ENCODE measurements at places on chromosomes 1 and 21.
A peak's percentile ranks its signal among the peaks of the same experiment; 100 is the strongest.

- no peak for DNase-seq
- no peak overlapping the region for H3K4me3 ChIP-seq
- H3K4me1 ChIP-seq = peaks cover 15% of the 10 kb centered on the region
- H3K36me3 ChIP-seq = no peaks in the 10 kb centered on the region
- no peak overlapping the region for H3K27ac ChIP-seq
- no peaks in the 10 kb centered on the region for H3K27me3 ChIP-seq
These were observed 117.3 kb downstream of the UCHL5 start for GRCh38 chr1:192941722-192942411.

DNA sequence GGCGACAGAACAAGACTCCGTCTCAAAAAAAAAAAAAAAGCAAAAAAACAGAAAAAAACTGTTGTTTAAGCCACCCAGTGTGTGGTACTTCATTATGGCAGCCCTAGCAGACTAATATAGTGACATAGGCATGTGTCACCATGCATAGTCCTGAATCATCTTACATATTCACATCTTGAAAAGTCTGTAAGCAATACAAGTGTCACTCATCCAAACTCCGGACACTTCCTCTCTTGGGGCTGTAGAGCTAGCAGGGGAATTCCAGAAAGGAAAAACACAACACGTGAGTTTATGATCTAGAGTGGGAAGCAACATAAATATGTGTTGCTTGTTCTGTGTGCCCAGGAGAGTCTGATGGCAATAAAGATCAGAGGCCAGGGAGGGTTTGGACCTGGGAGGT, 81.6 kb upstream of the KCNE2 start:
- peaks cover 5% of the 10 kb centered on the region for H3K36me3 ChIP-seq
- no peak overlapping the region for H3K27ac ChIP-seq
- no peaks in the 10 kb centered on the region for H3K4me1 ChIP-seq
- H3K4me3 ChIP-seq = no peak overlapping the region
- H3K27me3 ChIP-seq = peaks cover 2% of the 10 kb centered on the region

GRCh38 chr21:38917043-38917774, 111.5 kb downstream of the ETS2 start:
- H3K4me1 ChIP-seq = no peaks in the 10 kb centered on the region
- no peaks in the 10 kb centered on the region for H3K36me3 ChIP-seq
- H3K27ac ChIP-seq = no peak overlapping the region
- H3K4me3 ChIP-seq = no peak overlapping the region
- no peaks in the 10 kb centered on the region for H3K27me3 ChIP-seq

- H3K4me3 ChIP-seq = no peak overlapping the region
- no peaks in the 10 kb centered on the region for H3K36me3 ChIP-seq
- no peaks in the 10 kb centered on the region for H3K4me1 ChIP-seq
- DNase-seq = no peak
These were observed 278.2 kb downstream of the USP25 start for GRCh38 chr21:16007943-16008342.

- H3K4me1 ChIP-seq = peaks cover 12% of the 10 kb centered on the region
- H3K4me3 ChIP-seq = no peak overlapping the region
- no peak for DNase-seq
- H3K27me3 ChIP-seq = no peaks in the 10 kb centered on the region
- H3K36me3 ChIP-seq = no peaks in the 10 kb centered on the region
These were observed 46.7 kb upstream of the FOXO6 start for GRCh38 chr1:41314376-41315145.

GRCh38 chr1:203911806-203912205, 50.4 kb downstream of the SNRPE start:
- H3K27me3 ChIP-seq = peaks cover 2% of the 10 kb centered on the region
- no peaks in the 10 kb centered on the region for H3K4me1 ChIP-seq
- no peaks in the 10 kb centered on the region for H3K36me3 ChIP-seq
- H3K27ac ChIP-seq = no peak overlapping the region

DNA sequence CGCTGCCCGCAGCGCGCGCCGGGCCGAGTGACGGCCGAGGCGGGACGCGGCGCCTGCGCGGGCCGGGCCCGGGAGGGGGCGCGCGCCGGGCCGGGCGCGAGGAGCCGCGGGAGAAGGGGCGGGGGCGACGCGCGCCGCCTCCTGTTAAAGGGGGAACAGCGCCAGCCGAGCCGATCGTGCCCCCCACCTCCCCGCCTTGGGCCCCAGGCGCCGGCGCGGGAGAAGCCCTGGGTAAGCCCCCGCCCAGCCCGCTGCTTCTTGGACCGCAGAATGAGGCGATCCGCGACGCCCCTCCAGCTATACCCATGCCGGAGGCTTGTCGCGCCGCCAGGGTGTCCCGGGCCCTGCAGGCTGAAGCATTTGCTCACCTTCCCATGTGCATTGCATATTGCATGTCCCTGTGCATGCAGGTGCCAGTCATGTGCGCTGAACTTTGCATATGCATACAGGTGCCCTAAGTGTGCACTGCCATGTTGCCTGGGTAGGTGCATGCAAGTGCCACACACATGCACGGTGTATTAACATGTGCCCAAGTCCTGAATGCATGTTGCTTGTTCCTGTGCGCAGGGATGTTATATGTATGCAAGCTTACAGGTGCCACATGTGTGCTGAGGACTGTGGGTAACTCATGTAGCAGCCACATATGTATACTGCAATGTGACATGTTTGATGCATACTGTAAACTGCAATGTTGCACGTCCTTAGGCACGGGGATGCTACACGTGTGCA, at the start of gene ADGRB2:
TSS of gene ADGRB2 (minus strand) at position 29 of the 729 bp plus-strand sequence. CDS start 7,119 bp downstream, outside the sequence.
- H3K36me3 ChIP-seq = no peaks in the 10 kb centered on the region
- H3K4me3 ChIP-seq = peak within 1 kb of the TSS; percentile 87
- no peak for DNase-seq
- H3K27ac ChIP-seq = no peak within 1 kb of the TSS

DNA sequence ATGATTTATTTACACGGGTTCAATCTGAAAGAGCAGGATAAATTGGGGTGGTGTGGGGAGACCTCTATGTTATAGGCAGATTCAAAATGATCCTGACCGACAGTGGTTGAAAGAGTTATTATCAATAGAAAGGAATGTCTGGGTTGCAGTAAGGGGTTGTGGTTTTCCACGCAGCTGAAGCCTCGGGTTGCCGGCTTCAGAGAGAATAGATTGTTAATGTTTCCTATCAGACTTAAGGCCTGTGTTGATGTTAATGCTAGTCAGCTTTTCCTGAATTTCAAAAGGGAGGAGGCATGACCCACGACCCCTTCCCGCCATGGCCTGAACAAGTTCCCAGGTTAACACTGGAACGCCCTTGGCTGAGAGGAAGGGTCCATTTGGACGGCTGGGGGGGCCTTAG, 2.2 kb upstream of the UBE2J2 start:
- no peaks in the 10 kb centered on the region for H3K36me3 ChIP-seq
- peak overlapping the region; percentile 73 for H3K27ac ChIP-seq
- peaks cover 3% of the 10 kb centered on the region for H3K27me3 ChIP-seq
- no peak for DNase-seq
- peak overlapping the region; percentile 67 for H3K4me3 ChIP-seq

DNA sequence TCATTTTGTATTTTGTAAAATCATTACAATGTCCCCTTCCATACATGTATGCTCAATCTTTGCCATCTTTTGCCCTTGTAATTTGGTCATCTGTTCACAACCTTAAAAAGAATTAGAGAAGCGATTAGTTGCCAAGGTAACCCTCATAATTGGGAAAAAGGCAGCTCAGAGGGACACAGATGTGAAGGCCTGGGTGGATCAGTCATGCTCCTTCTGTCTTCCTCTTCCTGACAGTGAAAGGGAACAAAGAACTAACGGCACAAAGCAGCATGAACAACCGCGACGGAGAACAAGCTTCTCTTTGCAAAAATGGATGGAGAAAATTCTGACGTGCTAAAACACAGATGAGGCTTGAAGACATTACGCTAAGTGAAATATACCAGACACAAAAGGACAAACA, 78.7 kb upstream of the COG2 start:
- H3K4me1 ChIP-seq = no peaks in the 10 kb centered on the region
- H3K36me3 ChIP-seq = no peaks in the 10 kb centered on the region
- H3K4me3 ChIP-seq = no peak overlapping the region
- no peak overlapping the region for H3K27ac ChIP-seq
- no peak for DNase-seq
- H3K27me3 ChIP-seq = peaks cover 4% of the 10 kb centered on the region

- no peaks in the 10 kb centered on the region for H3K36me3 ChIP-seq
- H3K27me3 ChIP-seq = peaks cover 3% of the 10 kb centered on the region
- no peaks in the 10 kb centered on the region for H3K4me1 ChIP-seq
- no peak overlapping the region for H3K27ac ChIP-seq
- H3K4me3 ChIP-seq = no peak overlapping the region
These were observed 183.8 kb downstream of the AJAP1 start for GRCh38 chr1:4838231-4838630.

DNA sequence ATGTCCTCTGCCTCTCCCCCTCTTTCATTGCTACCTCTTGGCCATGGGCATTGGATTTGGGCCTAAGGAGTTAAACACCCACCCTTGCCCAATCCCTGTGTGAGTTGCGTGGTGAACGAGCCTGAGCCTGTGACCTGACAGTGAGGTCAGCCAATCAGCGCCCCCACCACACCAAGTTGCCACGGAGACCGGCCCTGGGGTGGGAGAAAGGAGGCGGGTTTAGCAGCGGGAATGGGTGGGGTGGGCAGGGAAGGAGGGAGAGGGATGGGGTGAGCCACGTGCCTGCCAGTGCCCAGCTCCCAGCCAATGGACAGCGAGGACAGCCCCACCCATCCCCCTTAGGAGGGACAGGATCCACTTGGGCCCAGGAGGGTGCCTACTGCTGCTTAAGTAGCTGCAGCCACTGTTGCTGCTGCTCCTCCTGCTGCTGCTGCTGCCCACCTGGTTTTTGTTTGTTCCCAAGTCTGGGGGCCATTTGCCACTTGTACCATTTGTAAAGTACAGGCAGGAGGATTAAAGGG, 9.5 kb downstream of the ZBTB7B start:
- peaks cover 4% of the 10 kb centered on the region for H3K36me3 ChIP-seq
- H3K4me1 ChIP-seq = peaks cover 56% of the 10 kb centered on the region
- no peak for DNase-seq

- H3K27me3 ChIP-seq = peaks cover 2% of the 10 kb centered on the region
- no peak overlapping the region for H3K4me3 ChIP-seq
- no peaks in the 10 kb centered on the region for H3K4me1 ChIP-seq
- H3K36me3 ChIP-seq = no peaks in the 10 kb centered on the region
- no peak for DNase-seq
- H3K27ac ChIP-seq = no peak overlapping the region
These were observed 88.1 kb upstream of the SLC35F3 start for GRCh38 chr1:233816348-233816747.

DNA sequence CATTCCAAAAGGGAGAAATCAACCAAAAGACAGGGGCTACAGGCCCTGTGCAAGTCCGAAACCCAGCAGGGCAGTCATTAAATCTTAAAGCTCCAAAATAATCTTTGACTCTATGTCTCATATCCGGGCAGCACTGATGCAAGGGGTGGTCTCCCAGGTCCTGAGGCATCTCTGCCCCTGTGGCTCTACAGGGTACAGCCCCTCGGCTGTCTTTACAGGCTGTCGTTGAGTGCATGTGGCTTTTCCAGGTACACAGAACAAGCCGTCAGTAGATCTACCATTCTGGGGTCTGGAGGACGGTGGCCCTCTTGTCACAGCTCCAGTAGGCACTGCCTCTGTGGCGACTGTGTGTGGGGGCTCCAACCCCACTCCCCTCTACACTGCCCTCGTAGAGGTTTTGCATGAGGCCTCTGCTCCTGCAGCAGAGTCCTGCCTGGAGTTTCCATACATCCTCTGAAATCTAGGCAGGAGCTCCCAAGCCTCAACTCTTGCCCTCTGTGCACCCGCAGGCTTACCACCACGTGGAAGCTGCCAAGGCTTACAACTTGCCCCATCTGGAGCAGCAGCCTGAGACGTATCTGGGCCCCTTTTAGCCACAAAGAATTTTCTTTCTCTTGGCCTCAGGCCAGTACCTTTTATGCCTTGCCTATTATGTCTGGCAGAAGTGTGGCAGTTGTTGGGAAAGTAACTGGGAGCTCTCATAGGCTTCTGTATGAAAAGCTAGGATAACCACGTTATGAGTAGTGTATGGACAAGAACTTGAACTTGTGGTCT, 52.5 kb downstream of the POU2F1 start:
- DNase-seq = no peak
- no peak overlapping the region for H3K27ac ChIP-seq
- H3K36me3 ChIP-seq = no peaks in the 10 kb centered on the region

DNA sequence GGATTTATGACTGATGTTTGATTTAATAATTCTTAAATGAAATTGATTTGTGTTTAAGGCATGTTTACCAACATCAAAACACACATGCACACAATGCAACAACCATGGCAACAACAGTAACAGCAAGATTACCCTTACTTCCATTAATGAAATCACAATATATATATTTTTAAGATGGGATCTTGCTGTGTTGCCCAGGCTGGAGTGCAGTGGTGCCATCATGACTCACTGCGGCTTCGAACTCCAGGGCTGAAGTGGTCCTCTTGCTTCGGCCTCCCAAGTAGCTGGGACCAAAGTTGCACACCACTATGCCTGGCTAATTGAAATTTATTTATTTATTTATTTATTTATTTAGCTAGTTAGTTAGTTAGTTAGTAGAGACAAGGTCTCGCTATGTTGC, 27.7 kb downstream of the NEK7 start:
- H3K4me3 ChIP-seq = no peak overlapping the region
- H3K36me3 ChIP-seq = no peaks in the 10 kb centered on the region
- H3K27ac ChIP-seq = no peak overlapping the region
- no peaks in the 10 kb centered on the region for H3K27me3 ChIP-seq
- peaks cover 97% of the 10 kb centered on the region for H3K4me1 ChIP-seq

DNA sequence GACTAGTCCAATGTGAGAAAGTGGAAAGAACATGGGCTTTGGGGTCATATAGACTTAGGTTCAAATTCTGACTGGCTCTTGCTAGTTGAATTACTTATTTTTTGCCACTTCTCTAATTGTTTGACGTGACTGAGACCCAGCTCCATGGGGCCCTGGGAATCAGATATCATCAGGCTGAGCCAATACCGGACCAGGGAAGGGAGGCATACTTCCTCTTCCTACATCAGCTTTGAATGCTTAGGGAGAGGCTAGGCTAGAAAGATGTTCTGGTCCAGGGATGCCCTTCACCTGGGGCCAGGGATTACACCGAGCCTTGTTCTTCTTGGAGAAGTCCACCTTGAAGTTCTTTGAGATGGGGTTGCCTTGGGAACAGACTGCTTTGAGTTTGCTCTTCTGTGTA, 3.7 kb upstream of the NR1I3 start:
- H3K27ac ChIP-seq = no peak overlapping the region
- no peaks in the 10 kb centered on the region for H3K36me3 ChIP-seq
- H3K4me3 ChIP-seq = no peak overlapping the region

- H3K27ac ChIP-seq = no peak overlapping the region
- H3K36me3 ChIP-seq = no peaks in the 10 kb centered on the region
- peaks cover 10% of the 10 kb centered on the region for H3K27me3 ChIP-seq
These were observed 26.9 kb downstream of the IGSF21 start for GRCh38 chr1:18134324-18135046.

DNA sequence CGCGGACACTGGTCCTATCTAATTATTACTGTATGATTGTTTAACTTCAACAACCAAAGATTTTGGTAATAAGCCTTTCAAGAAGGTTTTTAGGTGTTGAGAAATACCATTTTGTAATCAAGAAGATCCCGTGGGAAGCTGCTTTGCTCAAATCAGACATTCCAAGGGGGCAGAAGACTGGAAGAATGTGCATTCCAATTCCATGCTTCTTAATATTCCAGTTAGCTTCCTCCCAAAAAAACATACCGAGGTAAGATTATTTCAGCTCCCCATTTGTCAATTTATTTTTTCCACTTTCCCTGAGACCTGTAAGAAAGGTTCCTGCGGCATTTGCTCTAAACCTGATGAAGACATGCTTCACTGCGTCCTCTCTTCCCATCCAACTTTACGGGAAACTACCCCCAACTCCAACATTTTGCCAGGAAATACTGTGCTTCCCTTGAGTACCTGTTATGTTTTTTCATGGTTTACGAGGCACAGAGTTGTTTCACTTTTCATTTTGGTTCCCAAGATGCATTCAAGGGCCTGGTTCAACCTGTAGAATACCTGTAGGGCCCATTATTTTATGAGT, 4.1 kb downstream of the CNN3 start:
- H3K27me3 ChIP-seq = peaks cover 16% of the 10 kb centered on the region
- H3K4me3 ChIP-seq = no peak overlapping the region
- peaks cover 3% of the 10 kb centered on the region for H3K36me3 ChIP-seq
- H3K4me1 ChIP-seq = peaks cover 21% of the 10 kb centered on the region
- no peak for DNase-seq

Measured in immature natural killer cell (primary cell).